Heart right ventricle (tissue), 16 donors: ENCODE measurements at places on chromosomes 3 and 15. TPM values are rescaled to one million over a fixed set of nuclear protein-coding genes. Genes with fewer than 3 reads are reported as not detected.

CDCP1 gene
- 0.25 TPM for total RNA-seq

ROPN1 gene
- total RNA-seq, result not detected

RTP2 gene
- not detected for total RNA-seq

PDCD10 gene
- total RNA-seq, result 43.7 TPM

UBA7 gene
- total RNA-seq, result 31.8 TPM

CCR4 gene
- total RNA-seq, result 0.13 TPM

MASP1 gene
- total RNA-seq, result 226 TPM

DUOXA1 gene
- total RNA-seq, result 0.13 TPM

HYAL1 gene
- total RNA-seq, result 80.5 TPM

DCLK3 gene
- total RNA-seq, result 0.18 TPM

POLR2H gene
- total RNA-seq, result 17.4 TPM

ZNF80 gene
- not detected for total RNA-seq

FBXW12 gene
- total RNA-seq, result 0.28 TPM

AQP9 gene
- total RNA-seq, result 1.00 TPM

BCHE gene
- total RNA-seq, result 0.62 TPM

IFT57 gene
- 20.4 TPM for total RNA-seq

AP2M1 gene
- total RNA-seq, result 285 TPM

CHRNA7 gene
- total RNA-seq, result 0.87 TPM

PP2D1 gene
- not detected for total RNA-seq

FAM3D gene
- not detected for total RNA-seq

SRGAP3 gene
- 11.2 TPM for total RNA-seq

P2RY12 gene
- total RNA-seq, result 2.8 TPM

CFAP20DC gene
- 0.13 TPM for total RNA-seq

UBE3A gene
- 146 TPM for total RNA-seq

MESP1 gene
- 5.6 TPM for total RNA-seq

GNB4 gene
- 48.2 TPM for total RNA-seq

PXYLP1 gene
- total RNA-seq, result 25.1 TPM

GCSAM gene
- total RNA-seq, result 0.28 TPM

HRG gene
- not detected for total RNA-seq

GPR62 gene
- 0.15 TPM for total RNA-seq

TMEM87A gene
- total RNA-seq, result 17.5 TPM

ASB14 gene
- total RNA-seq, result 23.0 TPM

CHRFAM7A gene
- total RNA-seq, result 3.2 TPM

EXD1 gene
- not detected for total RNA-seq

SLC9C1 gene
- total RNA-seq, result 0.85 TPM

GPR15 gene
- 0.21 TPM for total RNA-seq

CAPN3 gene
- total RNA-seq, result 9.9 TPM

SKOR1 gene
- total RNA-seq, result 0.13 TPM

KIF7 gene
- total RNA-seq, result 2.1 TPM

EEF1AKMT4 gene
- total RNA-seq, result 1.1 TPM

ARRDC4 gene
- 14.6 TPM for total RNA-seq

SSUH2 gene
- 2.6 TPM for total RNA-seq

ANKRD63 gene
- total RNA-seq, result not detected

LRRC2 gene
- total RNA-seq, result 144 TPM

TERC gene
- not detected for total RNA-seq

SNX22 gene
- 0.78 TPM for total RNA-seq

CFAP161 gene
- total RNA-seq, result 1.1 TPM

PRR20G gene
- total RNA-seq, result not detected

SEMA6D gene
- total RNA-seq, result 17.6 TPM

KY gene
- total RNA-seq, result 7.4 TPM
